ENCODE measurements at places on chromosomes 12 and 14.
A peak's percentile ranks its signal among the peaks of the same experiment; 100 is the strongest.

- no peak for DNase-seq
These were observed 10.9 kb downstream of the G2E3 start for GRCh38 chr14:30569903-30570226.

GRCh38 chr12:85733984-85734383, 102.2 kb downstream of the RASSF9 start:
- no peak for DNase-seq

- no peak for DNase-seq
These were observed 534.2 kb downstream of the LRFN5 start for GRCh38 chr14:42140831-42141279.

DNA sequence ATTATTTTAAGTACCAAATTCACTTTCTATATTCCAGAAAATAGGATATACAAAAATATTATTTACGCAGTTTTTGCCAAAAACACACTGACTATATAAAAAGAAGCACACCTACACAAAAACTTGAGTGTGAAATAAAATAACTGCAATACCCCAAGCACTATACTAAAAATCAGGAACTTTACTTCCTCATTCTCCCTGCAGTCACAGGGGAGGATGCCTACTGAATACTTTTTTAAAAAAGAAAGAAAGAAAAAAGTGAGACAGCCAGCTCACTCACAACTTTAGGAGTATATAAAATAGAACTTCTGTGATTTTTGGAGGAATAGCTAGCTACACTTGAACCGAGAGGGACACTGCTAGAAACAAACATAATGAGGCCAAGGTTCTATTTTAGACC, 12.2 kb downstream of the RPS6KA5 start:
- no peak for DNase-seq

- peak; percentile 70 for DNase-seq
These were observed 11.6 kb upstream of the CDH24 start for GRCh38 chr14:23068789-23069412.

DNA sequence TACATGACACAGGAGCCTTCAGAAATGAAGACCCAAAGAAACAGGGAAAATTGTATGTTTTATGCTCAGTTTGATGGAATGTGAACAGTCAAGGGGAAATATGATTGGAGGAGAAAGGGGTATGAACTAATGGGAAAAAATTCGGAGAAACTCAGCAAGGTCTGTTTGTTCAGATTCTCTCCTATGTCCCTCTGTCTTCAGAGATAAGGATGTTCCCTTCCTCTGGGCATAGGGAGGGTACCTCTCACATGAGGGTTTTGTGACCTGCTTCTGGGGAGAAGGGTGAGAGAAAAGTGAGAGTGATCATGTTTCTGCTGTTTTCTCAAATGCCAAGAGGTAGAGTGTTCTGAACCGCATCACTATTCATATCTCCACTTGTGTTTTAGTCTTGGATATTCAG, 26.6 kb upstream of the LIMA1 start:
- no peak for DNase-seq

- DNase-seq = no peak
These were observed 3.6 kb upstream of the KRAS start for GRCh38 chr12:25254271-25254880.

DNA sequence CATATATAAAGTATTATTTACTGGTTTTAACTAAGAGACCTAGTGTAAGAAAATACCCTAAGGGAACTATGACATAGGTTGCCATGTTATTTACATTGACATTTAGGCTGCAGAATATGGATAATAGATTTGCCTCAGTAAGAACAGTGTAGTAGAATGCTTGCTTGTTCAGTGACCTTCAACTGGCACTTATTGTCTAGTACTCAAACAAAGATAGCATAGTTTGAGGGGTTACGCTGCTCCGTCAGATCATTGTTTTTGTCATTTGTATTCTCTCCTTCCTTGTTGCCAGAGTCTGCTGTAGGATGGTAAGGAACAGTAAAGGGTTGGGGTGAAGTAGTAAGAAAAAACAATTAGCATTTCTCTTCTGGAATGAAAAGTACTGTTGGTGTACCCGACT, 33.2 kb downstream of the TOGARAM1 start:
- DNase-seq = no peak

DNA sequence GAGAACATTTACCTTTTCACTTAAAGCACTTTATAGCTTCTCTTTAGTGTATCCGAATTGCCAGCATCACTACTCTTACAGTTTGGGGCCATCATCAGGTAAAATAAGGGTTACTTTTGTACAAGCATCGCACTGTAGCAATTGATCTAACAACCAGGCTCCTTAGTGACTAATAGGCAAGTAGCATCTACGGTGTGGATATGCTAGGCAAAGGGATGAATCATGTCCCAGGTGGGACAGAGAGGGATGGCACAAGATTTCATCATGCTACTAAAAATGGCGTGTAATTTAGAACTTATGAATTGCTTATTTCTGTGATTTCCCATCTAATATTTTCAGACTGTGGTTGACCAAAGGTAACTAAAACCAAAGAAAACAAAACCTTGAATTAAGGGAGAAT, 582.3 kb downstream of the KCNH5 start:
- DNase-seq = no peak

GRCh38 chr12:58189030-58189429, 247.7 kb downstream of the ATP23 start:
- no peak for DNase-seq

- DNase-seq = no peak
These were observed 72.4 kb upstream of the GZMB start for GRCh38 chr14:24706351-24706750.

DNA sequence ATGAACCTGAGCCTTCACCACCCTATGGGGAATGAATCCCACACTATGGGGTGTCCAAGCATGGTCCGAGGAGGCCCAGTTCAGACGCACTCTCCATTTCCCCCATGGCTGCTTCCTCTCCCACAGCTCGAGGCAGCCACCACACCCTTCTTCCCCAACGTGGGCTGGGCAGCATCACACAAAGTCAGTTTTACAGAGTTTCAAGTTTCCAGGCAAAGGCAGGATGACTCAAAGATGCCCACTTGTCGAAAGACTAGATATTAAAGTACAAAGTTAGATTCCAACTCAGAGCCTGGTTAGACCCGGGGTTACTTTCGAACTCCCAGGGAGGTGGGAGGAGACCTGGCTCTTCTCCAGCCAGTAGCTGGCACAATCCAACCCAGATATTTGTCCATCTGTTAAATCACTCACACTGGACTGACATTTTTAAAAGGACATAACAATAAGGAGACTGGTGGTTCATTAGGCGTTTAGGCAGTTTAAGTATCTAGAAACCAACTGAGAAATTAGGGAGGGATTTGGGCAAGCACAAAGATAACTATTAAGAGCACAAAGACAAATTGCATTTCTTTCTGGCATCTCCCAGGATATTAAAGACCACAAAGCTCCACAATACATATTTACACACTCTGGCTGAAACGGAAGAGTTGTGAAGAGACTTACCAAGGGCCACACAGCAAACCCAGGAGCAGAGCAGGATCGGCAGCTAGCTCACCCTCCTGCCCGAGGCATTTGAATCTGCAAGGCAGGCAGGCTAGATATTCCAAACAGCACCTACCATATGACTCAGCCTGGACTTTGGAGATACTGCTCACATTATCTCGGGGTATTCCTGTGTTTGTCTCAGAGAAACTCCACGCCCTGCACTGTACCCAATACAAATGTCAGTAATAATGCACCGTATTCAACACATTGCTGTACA, 34.8 kb downstream of the TMCC3 start:
- no peak for DNase-seq

- no peak for DNase-seq
These were observed 395.0 kb downstream of the FOXG1 start for GRCh38 chr14:29161593-29161992.

- DNase-seq = no peak
These were observed 5.4 kb downstream of the ZNF219 start for GRCh38 chr14:21093018-21093417.

- DNase-seq = no peak
These were observed 4.7 kb upstream of the RHOF start for GRCh38 chr12:121797937-121798786.

DNA sequence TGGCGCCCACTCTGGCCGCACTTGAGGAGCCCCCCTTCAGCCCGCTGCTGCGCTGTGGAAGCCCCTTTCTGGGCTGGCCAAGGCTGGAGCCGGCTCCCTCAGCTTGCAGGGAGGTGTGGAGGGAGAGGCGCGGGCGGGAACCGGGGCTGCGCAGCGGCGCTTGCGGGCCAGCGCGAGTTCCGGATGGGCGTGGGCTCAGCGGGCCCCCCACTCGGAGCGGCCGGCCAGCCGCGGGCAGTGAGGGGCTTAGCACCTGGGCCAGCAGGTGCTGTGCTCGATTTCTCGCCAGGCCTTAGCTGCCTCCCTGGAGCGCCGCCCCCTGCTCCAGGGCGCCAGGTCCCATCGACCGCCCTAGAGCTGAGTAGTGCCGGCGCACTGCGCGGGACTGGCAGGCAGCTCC, 8.0 kb upstream of the VWF start:
- DNase-seq = no peak

- DNase-seq = no peak
These were observed 76.7 kb downstream of the NCOR2 start for GRCh38 chr12:124490584-124491305.

GRCh38 chr14:54325766-54326165, 71.0 kb upstream of the CDKN3 start:
- DNase-seq = no peak

DNA sequence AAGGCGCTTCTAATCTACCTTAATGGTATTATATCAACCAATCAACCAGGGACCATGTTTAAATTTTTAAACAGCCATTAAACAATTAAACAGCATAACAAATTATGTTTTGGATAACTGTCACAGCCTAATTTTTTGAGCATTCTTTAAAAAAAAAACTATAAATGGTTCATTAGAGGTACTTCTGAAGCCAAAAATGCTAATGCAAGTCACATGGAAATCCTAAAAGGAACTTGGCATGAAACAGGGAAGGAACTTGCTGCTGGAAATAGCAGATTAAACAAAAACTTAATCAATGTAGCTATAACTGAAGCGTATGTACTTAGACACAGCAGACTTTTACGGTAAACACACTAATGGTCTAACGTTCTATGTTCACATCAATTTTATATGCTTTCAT, 190.2 kb upstream of the BTG1 start:
- DNase-seq = no peak

- DNase-seq = peak; percentile 19
These were observed 26.8 kb downstream of the AMN start for GRCh38 chr14:102949062-102949800.

GRCh38 chr12:52801773-52802172, 5.9 kb upstream of the KRT3 start:
- no peak for DNase-seq

DNA sequence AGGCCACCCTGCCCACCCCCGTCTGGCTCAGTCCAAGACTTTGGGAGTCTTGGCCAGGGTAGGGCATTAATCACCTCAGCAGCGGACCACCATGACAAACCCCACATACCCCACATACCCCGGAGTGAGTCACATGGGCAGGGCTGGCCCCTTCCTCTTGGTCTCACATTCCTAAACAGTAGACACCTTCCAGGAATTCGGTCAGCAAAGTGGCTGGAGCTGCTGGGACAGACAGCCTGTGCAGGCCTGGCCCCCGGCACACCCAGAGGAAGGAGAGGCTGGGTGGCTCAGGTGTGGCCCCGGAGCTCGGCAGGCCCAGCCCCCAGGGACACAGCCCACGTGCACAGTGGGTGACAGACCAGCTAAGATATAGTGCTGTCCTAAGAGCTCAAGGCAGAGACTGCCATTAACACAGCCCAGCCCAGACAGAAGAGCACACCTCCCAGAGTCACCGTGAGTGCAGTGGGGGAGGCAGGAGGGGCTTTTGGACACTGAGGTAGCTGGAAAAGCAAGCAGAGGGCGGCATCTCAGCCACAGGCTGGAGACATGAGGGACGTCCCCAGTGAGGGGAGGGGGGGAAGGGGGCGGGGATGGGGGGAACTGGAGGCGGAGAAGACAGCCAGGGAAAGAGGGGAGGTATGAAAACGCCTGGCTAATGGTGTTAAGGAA, 24.0 kb downstream of the CCDC85C start:
- DNase-seq = no peak

GRCh38 chr14:68982581-68982980, 3.5 kb upstream of the ACTN1 start:
- no peak for DNase-seq

DNA sequence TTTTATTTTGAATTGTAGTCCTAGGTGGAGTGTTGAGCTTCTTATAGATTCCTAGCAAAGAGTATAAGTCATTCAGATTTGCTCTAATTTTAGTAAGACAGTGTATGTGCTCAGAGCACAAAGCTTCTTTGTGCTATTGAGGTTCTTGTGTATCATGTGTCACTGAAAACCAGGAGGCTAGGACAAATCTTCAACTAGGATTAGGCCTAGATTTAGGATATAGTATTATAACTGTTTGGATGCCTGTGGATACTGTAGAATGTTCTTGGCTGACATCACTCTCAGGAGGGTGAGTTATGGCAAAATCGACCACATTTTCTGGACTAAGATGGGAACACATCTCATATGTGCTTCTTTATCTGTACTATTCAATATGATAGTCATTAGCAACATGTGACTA, 86.5 kb downstream of the DHRS2 start:
- DNase-seq = no peak

DNA sequence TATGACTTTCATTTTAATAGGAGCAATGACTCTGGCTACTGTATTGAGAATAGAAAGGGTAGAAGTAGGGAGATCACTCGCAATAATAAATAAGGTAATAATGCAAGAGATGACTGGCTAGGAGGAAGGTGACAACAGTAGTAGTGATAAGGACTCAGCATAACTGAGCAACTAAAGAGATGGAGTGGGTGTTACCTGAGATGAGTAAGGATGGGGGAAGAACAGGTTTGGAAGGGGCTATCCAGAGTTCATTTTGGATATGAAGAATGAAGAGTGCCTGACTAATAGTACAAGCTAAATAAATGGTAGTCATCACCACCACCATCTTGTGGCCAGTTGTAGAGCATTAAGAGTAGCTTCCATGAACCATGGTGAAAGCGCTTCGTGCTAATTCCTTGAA, 101.1 kb downstream of the RPS6KA5 start:
- DNase-seq = no peak

DNA sequence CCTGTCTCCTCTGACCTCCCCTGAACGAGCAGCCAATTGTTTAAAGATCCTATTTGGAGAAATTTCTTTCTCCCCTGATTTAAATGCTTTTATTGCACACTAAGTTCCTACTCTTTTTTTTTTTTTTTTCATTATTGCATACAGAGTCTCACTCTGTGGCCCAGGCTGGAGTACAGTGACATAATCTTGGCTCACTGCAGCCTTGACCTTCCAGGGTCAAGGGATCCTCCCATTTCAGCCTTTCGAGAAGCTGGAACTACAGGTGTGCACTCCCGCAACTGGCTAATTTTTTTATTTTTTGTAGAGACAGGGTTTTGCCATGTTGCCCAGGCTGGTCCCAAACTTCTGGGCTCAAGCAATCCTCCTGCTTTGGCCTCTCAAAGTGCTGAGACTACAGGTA, 5.2 kb upstream of the P2RX7 start:
- no peak for DNase-seq

GRCh38 chr12:11693601-11694000, 44.1 kb downstream of the ETV6 start:
- no peak for DNase-seq

- no peak for DNase-seq
These were observed 717.3 kb downstream of the TRHDE start for GRCh38 chr12:72989458-72989947.

Data from activated T-helper 2 cell treated with anti-CD3 and anti-CD28 coated beads, Interferon-gamma antibody, Interleukin-2, Interleukin-4, amounts not matched to agents 10 μg/mL and 5 μg/mL and 100 μg/mL, durations not matched to agents 14 hours and 24 hours and 36 hours (primary cell).